Right forelimb (tissue), 1 donor: ENCODE measurements at places on chromosomes 3 and 15.

DNA sequence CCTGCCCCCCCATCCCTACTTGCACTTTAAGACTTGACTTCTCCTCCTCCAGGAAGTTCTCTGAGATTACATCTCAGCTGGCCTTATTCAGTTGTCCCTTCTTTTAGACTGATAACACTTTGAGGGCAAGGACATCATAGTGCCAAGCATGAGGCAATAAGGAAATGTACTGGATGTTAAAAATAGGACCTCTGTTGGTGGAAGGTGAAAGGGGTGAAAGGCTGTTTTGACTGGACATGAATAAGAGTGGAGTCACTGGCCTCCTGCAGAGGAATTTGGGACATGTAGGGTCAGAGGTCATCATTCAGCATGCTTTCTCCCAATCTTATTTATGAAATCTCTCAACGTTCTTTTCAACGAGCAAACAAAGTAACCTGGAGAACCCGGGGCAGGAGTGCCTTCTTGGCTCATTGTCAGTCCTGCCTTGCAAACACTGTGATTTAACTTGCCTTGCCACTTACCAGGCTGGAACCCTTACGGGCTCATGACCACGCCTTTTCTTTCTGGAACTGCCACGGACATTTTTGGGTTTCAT lies 38.6 kb downstream of the TRIM71 start:
- DNase-seq = no peak

DNA sequence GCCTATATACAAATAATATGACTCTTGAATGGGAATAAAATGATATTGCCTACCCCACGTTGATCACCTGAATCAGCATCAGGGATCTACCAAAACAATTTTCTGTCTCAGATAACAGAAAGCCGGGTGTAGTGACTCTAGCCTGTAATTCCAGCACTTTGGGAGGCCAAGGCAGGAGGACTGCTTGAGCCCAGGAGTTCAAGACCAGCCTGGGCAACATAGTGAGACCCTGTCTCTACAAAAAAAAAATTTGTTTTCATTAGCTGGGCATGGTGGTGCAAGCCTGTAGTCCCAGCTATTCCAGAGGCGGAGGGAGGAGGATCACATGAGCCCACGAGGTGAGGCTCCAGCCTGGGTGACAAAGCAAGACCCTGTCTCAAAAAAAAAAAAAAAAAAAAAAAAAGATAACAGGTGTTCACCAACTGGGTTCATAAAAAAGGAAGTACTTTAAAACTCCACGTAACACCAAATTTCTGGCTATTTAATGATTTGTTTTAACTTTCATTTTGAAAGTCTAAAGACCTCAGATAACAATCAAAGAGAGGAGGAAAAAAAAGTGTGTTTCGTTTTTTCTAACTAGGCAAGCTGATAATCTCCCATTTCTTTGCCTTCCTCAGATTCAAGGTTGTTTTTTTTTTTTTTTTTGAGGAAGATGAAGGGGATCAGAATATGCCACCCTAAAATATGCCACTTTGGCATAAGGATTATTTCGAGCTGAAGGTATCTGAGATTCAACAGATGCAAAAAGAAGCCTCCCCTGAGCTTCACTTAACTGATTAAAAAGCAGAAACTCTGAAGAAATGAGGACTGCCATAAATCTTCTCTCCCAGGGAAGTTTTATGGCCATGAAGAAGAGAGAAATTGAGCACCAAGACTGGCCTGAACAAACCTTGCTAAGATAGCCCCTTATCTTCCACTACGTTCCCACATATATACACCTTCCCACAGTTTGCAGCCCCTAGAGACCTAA lies 44.1 kb downstream of the TRANK1 start:
- no peak for DNase-seq

DNA sequence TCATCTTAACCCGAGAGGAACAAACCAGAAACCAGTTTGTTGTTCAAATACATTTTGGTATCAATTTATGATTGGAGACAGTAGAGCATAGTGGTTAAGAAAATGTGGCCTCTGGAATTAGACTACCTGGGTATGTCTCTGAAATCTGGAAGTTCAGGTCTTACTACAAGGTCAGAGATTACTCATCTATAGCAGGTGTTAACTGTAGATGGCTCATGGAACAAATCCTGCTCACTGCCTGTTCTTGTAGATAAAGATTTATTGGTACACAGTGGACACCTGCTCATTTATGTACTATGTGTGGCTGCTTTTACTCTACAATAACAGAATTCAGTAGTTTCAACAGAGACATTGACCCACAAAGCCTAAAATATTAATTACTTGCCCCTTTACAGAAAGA lies 413.3 kb downstream of the CNTN6 start:
- no peak for DNase-seq

- no peak for DNase-seq
These were observed 23.6 kb upstream of the MTMR14 start for GRCh38 chr3:9625656-9626055.

DNA sequence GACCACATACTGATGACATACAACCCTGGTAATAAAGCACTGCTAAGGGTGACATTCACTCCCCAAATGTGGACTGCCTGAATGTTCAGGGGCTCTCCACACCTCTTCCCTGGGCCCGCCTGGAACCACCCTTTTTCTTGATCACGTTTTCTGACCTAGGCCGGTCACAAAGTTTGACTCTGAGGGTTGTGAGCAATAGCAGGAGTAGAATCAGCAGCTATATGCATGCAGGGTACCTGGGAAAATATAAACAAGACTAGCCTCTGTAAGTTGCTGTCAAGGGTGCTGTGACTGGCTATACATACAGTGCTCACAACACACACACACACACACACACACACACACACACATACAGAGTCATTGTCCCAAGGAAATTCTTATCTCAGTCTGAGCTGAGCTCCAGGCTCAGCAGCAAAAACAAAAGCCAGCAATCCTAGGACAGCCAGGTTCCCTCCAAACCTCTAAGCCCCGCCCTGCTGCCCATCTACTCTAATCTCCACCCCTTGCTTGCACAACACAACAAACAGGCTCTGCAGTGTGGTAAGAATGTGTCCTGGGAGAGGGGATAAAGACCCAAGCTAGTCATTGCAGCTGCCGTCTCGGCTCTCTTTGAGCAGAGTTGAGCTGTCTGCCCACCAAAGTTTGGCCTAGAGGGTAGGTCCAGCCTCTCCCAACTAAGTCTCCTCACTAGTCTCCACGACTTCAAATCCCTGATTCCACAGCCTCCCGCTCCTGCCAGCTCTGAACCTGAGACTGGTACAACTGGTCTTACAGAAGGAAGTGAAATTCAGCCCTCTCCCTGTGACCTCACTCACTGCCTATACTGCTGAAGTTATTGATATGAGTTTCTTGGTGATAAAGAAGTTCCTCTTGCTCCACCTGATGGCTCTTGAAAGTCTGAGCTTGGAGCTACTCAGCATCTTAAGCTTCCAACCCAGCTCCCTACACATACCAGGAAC lies 2.2 kb downstream of the BMF start:
- DNase-seq = no peak

DNA sequence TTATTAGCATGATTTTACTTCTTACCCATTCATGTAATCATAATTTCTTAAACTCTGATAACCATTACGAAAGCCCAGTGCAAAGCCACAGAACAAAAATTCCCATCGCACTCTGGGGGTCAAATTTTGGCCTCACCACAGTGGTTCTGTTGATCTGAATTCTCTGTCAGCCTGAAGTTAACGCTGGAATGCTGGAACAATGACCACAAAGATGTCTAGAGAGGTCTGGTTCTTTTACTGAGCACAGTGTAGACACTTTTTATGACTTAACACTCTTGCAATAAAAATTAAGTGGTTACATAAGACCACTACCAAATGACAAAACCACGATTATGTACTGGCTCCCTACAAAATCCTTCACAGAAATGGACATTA lies 94.7 kb downstream of the PDZRN3 start:
- no peak for DNase-seq

DNA sequence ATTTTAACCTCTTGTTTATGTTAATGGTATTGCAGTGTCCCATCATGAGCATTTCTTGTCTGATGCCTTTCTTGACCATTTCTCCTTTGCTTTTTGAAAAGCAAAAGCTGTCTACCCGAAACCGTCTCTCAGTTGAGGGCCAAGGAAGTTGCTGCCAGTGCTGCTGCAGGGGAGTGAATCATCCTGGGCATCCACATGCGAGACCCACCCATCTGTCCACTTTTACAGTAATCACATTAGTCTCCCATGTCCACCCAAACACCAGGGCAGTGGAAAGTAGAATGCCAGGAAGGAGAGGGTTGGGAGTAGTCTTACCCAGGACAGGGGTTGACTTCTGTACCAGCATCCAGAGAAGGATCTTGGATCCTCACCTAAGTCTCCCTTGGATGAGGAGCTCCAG lies 48.6 kb upstream of the TEX264 start:
- no peak for DNase-seq

DNA sequence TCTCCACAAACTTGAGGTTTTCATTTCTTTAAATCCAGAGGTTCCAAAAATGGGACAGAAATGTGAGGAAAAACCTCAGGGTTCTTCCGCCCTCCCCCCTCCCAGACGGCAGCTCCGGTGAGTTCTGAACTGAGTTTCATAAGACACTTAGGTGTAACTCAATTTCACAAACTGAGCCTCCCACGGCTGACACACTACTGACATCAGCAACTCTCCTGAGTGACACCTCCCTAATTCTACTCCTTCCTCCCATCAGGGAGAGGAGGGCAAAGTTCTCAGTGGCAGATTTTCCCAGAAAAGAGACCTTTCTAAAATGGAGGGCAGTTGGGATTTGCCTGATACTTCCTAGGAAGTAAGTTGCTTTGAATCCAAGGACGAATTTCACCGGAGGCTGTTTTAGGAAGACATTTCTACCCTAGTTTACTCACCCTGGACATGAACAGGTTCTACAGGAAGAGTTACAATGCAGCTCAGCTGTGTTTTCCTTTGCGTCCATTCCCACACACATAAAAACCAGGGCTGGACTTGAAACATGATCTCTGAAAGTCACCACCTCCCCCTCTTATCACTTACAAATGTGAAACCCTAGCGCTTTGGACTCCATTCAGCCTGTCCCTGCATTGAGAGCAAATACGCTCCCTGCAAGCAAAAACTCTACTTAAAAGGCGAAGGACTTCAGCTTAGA lies 78.1 kb upstream of the LMOD3 start:
- DNase-seq = no peak

GRCh38 chr3:172034786-172035685 lies 4.3 kb upstream of the FNDC3B start:
- DNase-seq = no peak

- no peak for DNase-seq
These were observed 320.1 kb upstream of the WNT5A start for GRCh38 chr3:55807210-55807609.

- DNase-seq = no peak
These were observed 303.6 kb upstream of the ARPP21 start for GRCh38 chr3:35335703-35336102.

DNA sequence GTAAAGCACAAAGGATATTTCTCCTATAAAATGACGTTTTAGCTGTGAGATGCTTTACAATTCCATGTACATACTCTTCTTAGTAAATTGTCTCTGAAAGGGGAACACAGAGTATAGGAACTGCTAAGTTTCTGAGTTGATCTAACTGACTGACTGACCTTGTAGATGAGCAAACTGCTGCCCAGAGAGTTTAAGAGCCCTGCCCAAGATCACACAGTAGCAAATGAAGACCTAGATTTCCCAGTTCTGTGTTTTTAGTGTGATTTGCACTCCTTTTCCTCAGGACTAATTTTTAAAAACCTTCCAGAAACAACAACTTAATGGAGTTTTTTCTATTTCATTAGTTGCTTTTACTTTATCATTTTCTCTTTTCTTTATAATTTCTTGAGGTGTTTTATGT lies 247.7 kb downstream of the PDCD6IP start:
- DNase-seq = no peak

DNA sequence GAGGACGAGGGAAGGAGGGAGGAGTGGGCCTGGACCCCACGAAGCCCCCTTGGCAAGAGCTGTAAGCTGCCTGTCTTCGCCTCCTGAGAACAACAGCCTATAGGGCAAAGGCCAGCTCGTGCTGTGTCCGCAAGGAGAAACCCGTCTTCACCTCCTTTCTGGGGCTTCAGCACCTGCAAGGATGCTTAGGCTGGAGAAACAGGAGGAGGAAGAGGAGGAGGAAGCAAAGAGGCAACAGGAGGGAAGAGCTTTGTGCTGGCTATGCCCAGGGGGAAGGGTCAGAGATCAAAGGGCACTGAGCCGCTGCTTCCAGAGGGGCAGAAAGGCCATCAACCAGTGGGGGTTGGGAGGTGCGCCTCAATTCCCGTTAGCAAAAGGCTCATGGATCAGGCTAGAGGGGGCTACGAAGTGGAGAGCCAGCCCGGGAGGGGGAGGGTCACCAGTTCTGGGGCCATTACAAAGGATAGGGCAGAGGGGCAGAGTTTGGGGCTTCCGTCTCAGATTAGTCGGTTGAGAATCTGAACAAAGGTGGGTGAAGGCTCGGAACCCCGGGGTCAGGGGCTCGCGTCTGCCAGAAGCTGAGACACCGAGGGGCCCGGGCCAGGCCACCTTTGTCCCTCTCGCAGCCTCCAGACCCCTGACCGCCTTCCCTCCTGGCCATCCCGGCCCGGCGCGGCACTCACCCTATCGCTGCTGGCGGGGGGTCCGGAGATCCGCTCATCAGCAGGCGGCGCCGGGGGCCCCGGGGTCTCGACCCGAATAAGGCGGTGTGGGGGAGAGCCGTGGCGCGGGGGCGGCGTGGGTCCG lies 792 bp downstream of the SHF start:
- DNase-seq = no peak

DNA sequence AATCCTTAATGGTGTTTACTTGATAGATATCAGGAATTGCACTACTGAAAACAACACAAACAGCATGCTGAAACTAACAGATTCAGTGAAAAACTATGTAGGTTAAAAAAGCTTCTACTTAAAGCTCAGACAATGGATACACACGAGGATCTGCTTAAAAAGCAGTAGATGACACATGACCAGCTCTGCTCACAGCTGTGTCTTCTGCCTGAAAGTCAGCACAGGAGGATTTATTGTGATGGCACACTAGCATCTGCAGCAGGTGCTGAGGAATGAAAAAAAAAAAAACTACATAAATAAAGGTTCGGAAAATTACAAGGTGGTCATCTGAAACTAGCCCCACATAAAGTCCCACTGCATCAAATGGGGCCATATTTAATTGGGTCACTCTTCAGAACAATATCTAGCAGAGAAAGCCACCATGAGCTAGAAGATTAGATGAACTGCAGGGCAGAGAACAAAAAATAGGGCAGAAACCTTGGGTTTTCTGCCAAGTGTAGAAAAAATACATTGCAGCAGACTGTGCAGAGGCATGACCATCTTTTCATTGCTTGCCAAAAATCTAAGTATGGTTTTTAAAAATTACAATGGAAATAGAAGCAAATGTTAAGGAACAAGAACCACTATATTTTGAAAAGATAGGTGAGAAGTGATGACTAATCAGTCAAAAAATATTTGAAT lies 13.2 kb upstream of the GOLM2 start:
- DNase-seq = no peak
